Mammary epithelial cell (primary cell): ENCODE measurements at places on chromosomes 5 and 9. TPM values are rescaled to one million over a fixed set of nuclear protein-coding genes. Genes with fewer than 3 reads are reported as not detected.

KIF12 gene
- 0.99 TPM for polyA plus RNA-seq

GABRA6 gene
- polyA plus RNA-seq, result not detected

SPATA31D4 gene
- polyA plus RNA-seq, result not detected

DHFR gene
- polyA plus RNA-seq, result 31.7 TPM

DNA sequence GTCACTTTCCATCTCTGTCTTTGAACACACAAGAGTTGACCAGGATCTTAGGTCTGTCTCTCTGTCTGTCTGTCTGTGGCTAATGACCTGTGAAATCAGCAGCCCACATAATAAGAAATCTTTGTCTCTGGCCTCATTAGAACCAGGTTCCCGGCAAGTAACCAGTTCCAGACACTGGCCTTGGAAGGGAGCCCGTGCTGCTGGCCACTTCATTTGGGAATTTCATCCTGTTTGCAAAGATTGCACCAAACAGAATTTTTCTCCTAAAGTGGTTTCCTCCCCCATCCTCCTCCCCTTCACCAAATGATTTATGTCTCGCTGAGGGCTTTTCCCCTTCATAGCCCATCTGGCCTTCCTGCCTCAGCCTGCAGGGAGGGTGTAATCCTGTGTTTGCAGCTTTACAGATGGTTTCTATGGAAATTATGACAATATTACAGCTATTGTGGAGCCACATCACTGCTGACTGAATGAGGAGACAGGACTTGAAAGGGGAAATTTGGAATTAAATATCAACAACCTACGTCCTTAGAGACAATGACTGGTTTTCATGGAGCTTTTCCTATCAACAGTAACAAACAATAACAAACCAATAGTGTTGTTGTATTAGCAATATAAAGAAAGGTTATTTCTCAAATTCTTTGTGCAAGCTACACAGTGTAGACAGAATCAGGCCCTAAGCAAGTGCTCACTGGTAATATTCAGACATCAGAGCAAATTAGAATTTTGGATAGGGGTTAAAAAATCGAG, 25.7 kb downstream of the DPYSL3 start:
- DNase-seq, result peak; percentile 71

DNA sequence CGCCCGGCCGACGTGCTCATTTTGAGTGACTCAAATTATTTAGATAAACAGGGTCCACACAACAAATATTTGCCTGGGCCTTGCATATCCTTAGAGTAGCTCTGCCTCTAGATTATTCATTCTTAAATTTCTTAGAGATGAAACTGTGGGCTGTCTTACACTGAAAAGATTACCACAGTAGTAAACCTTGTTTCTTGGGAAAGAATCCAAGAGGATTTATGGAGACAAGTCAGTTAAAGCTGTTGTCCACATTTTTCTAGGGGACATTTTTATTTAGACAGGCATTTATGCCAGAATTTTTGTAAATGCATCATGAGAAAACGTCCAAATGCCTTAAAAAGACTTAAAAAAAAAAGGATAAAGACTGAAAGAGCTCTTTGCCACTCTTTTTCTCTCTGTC, 32.6 kb upstream of the RANBP3L start:
- DNase-seq, result no peak

DNA sequence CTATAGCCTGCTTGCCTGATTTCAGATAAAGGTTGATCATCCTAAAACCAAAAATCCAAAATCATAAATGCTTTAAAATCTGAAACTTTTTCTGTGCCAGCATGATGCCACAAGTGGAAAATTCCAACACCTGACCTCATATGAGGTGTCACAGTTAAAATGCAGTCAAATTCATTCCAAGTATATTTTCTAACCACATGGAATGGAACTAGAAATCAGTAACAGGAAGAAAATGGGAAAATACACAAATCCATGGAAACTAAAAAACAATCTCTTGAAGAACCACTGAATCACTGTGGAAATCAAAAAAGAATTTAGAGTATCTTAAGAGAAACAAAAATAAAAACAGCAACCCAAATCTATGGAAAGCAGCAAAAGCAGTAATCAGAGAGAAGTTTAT, 297.5 kb upstream of the COX7C start:
- DNase-seq, result no peak

GRCh38 chr5:124724357-124725039, 21.9 kb downstream of the ZNF608 start:
- DNase-seq, result no peak

- DNase-seq, result no peak
Observed at GRCh38 chr9:35714123-35714522, 17.9 kb downstream of the TLN1 start.

- no peak for DNase-seq
Observed at GRCh38 chr5:136994154-136994553, 505.0 kb downstream of the SPOCK1 start.

DNA sequence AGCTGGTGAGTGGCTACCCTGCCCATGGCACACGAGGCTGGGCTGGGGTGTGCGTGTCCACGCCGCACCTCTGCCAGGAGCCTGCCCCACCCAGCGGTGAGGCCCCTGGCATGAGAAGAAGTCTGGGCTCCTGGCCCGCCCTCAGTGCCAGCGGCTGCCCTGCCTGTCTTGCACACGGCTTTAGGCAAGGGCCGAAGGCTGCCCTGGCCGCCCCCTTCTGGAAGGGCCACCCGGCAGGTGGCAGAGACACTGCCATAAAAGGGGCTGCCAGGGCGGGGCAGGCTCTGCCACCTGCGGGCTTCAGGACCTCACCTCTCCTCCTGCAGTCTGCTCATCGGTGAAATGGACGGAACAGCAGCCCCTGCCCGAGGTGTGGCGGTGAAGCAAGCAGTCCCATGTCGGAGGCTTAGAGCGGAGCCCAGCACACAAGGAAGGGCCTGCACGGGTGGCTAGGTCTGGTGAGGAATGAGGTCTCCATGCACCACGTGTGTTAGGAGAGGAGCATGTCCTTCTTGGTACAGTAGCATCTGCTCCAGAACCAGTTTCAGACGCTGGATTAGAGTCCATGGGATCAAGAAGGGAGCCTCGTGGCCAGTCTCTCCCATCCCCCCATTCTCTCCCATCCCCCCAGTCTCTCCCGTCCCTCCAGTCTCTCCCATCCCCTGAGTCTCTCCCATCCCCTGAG, 34.8 kb upstream of the TMEM250 start:
- no peak for DNase-seq

GRCh38 chr5:58060996-58061395, 398.9 kb downstream of the PLK2 start:
- no peak for DNase-seq

DNA sequence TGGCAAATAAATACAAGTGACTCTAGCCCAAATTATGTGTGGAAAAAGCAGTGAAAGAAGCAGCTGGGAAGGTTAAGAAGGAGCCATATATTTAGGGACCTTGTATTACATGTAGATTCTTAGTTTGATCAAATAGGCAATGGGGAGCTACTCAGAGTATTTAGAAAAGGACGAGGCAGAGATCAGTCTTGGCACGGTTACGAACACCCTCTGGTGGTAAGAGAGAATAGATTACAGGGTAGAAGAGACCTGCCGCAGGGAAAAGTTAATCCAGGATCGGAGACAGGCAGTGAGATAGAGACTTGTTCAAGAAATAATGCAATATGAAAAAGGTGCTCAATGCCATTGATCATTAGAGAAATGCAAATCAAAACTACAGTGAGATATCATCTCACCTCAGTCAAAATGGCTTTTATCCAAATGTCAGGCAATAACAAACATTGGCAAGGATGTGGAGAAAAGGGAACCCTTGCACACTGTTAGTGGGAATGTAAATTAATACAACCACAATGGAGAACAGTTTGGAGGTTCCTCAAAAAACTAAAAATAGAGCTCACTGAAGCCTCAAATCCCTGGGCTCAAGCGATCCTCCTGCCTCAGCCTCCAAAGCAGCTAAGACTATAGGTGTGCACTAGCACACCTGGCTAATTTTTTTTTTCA, 12.0 kb downstream of the INIP start:
- peak; percentile 21 for DNase-seq

GRCh38 chr5:6169660-6170059, 208.7 kb downstream of the MED10 start:
- DNase-seq, result no peak

- no peak for DNase-seq
Observed at GRCh38 chr5:14920121-14920520, 48.5 kb upstream of the ANKH start.

DNA sequence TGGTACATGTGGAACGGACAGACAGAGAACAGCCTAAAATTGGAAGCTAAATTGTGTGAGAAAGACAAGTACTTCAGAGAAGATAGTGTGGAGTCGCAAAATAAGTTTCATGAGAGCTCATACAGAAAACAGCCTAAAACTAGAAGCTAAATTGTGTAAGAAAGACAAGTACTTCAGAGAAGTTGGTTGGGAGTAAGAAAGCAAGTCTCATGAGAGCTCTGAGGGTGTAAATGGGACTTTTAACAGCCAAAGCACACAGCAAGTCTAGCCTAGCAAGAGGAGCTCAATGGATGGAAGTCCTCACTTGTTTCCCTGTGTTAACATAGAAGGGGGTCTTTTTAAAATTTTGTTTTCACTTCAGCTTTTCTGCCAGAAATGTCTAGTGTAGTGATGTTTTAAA, 93.1 kb downstream of the STK32A start:
- DNase-seq, result no peak

DNA sequence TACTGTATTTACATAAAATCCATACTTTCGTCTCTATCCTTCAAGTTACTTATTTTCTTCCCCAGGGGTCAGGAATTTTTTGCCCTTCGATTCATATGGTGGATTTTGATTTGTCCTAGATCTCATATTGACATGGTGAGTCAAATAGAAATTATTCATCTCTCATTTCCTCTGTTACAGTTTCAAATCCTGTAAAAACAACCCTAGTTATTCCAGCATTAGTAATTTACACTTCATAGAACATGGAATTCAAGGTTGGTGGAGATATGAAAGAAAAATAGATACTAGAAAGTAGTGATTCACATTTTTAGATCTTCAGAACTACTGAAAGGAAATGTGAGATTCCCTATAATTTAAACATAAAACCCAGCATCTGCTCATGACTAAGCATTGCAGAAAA, 1331.0 kb upstream of the CDH9 start:
- DNase-seq, result peak; percentile 34

DNA sequence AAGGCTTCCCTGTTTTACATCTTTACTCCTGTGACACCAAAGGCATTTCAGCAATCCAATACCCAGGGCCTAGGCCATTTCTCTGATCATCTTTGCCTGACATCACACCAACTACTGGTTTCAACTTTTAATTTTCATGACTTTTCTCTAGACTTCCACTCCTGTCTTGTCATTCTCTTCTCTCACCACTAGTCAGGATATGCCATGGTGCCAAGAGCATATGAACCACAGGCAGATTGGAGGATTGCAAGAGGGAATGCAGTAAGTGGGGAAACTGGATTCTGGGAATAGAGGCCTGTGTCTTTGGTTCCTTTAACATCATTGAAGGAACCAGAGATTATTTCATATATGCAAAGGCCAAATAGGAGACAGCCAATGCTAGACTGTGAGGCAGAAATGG, 69.3 kb downstream of the ANKRD31 start:
- peak; percentile 6 for DNase-seq

DNA sequence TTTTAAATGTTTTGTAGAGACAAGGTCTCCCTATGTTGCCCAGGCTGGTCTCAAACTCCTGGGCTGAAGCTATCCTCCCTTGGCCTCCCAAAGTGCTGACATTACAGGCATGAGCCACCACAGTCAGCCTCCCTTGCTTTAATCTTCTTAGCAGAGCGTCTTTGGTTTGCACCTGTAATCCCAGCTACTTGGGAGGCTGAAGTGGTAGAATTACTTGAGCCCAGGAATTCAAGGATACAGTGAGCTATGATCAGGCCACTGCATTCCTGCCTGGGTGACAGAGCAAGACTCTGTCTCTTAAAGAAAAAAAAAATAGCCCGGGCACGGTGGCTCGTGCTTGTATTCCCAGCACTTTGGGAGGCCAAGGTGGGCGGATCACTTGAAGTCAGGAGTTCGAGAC, 27.8 kb downstream of the UBE2D2 start:
- DNase-seq, result no peak

DNA sequence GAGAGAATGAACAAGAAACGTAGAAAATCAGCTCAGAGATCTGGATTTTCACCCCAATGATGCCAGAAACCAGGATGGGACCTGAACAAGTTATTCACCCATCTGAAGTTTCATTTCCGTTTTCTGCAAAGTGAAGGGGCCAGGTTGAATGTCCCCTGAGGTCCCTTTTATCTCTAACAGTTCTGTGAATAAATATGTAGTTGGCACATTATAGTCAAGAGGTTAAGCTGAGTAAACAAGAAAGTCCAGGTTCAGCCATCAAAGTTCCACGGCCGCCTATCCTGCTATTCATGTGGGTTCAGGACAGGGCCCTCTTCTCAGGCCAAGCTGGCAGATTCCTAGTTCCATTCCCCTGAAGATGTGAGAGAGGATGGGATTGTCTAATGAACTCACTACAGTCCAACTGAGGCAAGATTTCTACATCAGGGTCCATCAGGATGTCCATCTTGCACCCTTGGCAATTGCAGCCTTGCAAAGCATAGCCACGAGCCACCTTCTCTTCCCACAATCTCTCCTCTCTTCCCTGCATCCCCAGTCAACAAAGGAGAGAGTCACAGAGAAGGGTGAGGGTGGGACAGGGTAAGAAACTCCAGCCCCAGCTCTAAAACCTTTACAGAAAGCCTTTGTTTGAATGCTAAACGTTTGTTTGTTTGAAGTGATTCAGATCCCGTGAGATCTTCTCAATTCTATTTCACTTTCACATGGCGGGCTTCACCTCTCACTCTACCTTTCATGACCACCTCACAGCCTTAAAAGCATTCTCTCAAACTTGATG, 311.0 kb downstream of the SLIT3 start:
- no peak for DNase-seq

DNA sequence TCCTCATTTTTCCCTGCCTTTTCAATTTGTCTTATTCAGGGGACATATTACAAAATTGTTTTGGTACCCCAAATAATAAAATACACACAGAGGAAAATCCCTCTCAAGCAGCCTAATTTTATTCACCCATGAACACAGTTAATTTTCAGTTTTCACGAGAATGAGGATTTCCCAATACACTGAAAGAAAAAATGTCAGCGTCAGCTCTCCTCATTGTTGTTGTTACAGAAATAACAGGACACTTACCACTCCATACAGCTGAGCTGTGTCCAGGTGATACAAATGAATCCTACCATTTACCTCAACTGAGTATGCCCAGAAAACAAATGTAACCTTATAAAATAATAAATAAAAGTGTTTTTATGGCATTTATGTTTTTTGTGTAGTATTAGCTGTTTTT, 144.6 kb upstream of the PCA3 start:
- DNase-seq, result no peak

GRCh38 chr5:137792303-137792702, 38.1 kb upstream of the HNRNPA0 start:
- DNase-seq, result no peak

- DNase-seq, result no peak
Observed at GRCh38 chr5:37028910-37029309, 152.3 kb downstream of the NIPBL start.

- DNase-seq, result no peak
Observed at GRCh38 chr9:128091571-128091970, 23.5 kb downstream of the SLC25A25 start.
